ENCODE measurements at places on chromosomes 3 and 15.

DNA sequence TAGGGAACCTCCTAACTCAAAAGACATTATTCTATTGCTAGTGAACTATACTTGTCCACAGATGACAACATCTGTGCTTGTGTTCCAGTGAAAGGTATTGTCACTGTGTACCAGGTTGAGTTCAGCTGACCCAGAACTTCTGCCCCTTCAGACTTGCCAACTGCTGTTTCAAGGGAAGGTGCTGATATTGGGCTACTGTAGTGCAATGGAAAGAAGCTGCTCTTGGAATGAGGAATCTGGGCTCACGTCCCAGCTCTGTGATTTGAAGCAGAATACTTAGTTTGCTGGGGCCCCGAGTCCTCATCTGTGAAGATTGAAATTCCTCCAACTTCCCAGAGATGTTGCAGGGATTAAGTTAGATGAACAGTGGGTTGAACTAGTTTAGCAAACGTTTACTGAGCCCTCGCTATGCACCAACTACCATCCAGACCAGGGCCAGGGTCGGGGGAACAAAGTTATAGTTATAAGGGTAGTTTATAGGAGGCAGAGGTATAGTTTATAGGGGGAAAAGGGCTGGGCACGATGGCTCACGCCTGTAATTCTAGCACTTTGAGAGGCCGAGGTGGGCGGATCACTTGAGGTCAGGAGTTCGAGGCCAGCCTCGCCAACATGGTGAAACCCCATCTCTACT is 15.9 kb upstream of the UMPS start:
- no peak for DNase-seq

- no peak for DNase-seq
Observed at GRCh38 chr3:117480525-117480924, 770.9 kb downstream of the TUSC7 start.

DNA sequence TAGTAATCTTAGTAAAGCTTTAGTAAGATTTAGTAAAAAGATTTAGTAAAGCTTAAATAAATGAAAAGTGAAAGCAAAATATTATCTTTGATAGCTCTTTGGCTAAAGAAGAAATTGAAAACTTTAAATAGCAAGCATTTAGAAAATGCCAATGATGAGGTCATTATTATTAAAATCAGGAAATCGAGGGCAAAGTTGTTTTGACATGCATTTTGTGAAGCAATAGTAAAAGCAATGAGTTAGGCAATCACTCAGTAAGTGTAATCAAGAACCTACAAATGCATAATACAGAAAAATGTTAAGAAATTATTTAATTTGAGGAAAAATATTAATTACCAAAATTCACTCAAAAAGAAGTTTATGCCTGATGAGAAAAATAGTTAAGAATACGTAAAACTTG is 280.3 kb upstream of the MME start:
- no peak for DNase-seq

DNA sequence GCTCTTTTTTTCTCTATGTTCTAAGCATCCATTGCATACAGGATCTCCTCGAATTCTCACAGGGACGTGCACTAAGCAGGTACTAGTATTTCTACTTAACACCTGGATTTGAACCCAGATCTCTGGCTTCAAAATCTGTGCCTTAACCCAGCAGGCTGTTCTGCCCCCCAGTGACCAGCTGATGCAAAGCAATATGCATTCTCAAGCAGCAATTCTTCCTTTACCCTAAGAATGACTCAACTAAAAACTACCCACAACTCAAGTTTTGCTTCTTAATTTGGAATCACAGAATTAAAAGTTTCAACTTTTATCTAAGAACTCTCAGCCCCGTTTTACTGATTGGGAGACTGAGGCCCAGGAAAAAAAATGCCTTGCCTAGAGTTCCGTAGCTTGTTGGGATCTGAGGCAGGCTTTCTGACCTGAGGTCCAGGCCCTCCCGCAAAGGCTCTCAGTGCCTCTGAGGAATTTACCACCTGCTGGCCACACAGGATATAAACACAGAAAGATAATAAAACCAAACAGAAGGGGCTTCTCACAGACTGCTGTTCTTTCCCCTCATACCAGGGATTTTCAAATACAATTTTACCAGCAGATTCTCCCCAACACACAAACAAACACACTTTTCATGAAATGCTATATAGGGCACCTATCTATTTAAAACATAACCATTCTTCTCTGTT is 115.4 kb upstream of the RAD18 start:
- DNase-seq = no peak

DNA sequence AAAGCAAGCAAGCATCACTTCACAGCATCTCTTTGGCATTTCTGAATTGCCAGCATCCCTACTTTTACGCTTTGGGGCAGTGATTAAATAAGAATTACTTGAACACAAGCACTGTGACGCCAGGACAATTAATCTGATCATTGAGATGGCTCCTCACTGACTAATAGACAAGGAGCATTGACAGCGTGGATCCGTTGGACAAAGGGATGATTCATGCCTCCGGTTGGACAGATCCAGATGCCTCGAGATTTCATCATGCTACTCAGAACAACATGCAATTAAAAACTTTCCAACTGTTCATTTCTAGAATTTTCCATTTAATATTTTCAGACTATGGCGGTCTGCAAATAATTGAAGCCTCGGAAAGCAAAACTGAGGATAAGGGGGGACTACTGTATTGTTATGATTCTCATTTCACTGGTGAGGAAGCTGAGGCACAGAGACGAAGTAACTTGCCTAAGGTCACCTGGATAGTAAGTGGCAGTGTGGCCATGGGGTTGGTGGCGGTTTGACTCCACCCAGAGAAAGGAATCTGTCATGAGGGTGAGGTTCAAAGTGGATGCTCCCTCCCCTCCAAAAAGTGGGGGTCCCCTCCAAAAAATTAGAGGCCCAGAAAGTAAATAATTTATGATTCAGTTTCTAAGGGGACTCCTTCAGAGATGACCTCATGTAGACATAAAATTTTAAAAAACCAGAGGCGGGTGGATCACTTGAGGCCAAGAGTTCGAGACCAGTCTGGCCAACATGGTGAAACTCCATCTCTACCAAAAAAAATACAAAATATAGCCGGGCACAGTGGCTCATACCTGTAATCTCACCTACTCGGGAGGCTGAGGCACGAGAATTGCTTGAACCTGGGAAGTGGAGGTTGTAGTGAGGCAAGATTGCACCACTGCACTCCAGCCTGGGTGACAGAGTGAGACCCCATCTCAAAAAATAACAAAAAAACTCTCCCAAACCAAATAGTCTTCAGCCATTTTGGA is 12.3 kb upstream of the PGPEP1L start:
- DNase-seq = no peak

DNA sequence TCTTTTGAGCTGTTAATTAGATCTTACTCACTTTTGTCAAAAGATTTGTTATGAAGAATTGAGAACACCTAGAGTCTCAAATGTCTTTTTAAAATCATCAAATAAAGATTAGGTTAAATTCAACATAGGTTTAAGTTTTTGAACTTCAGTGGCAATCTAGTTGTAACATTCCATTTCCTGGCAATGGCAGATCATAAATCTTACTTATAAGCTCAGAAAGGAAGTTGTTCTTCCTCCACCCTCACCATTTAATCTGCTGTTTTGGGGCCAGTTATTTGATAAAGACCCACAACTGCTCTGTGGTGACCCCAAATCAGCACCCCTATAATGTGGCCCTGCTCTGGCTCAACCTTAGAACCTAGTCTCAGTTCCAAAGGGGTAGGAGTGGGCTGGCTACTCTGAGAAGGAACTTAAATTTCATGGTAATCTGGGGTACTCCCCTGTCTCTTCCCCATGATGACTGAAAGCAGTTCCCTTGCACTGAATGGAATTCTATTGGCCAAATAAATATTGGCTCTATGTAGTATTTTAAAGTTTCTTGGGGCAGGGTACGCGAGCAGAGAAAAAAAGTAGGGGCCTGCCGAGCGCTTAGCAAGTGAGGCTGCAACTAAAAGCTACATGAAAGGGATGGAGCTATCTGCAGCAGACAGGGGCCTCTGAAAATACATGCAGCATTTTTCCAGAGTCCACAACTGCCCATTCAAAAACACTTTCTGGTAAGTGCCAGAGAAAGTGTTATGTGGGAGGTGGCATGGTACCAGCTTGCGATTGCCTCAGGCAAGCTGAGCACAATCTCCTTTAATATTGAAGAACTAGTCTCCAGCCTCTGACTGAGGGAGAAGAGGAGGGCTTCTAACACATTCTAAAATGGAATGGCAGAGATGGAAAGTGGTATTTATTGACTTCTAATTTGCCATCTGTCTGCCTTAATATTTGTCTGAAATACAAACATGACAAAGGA is 103.6 kb upstream of the RASGRP1 start:
- no peak for DNase-seq

DNA sequence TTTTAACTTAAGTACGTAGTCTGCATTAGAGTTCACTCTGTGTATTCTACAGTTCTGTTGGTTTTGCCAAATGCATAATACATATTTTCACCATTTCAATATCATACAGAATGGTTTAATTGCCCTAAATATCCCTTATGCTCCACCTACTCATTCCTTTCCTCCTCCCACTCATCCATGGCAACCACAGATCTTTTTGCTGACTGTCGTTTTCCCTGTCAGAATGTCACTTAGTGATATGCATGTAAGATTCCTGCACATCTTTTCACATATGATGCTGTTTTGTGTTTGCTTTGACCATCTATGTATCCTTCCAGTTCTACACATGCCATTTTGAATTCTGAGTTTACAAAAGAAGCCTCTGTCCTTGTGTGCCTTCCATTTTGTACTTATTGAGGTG is 36.7 kb downstream of the EPHA3 start:
- no peak for DNase-seq

DNA sequence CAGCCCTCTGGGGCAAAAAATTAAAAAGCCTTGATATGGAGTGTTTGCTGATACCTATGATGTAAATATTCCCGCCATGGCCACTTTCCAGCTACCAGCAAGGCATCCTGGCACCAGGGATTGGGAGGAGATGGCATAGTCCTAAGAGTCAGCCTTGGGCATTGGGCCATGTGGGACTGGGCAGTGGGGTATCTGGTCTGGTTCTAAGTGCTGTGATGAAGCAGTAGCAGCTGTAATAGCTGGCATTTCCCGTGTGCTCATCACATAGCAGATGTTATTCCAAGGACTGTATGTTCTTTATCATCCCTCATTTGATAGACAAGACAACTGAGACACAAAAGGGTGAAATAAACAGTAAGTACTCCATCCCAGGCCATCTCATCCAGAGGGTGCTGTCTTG is 6.9 kb upstream of the SACM1L start:
- DNase-seq = no peak

GRCh38 chr3:113775516-113775915 is 28.7 kb downstream of the ATP6V1A start:
- DNase-seq = no peak

- DNase-seq = no peak
Observed at GRCh38 chr3:61913701-61914100, 352.3 kb downstream of the PTPRG start.

- DNase-seq = no peak
Observed at GRCh38 chr15:88428053-88428452, 39.1 kb downstream of the MRPL46 start.

DNA sequence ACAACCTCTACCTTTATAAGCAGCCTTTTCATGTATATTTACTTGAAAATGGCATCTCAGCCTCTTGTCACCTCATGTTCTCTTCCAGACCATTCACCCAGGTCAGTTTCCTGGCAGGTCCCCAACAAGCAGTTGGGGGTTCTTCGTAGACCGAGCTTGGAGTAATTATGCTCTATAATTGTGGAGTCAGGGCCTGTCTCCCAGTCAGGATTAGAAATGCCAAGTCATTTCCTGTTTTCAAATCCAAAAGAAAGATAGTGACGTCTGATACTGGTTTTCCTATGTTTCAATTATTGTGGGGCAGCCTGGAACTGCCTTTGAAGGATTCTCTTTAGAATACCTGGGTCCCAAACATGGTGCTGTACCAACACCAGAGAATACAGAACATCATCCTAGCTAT is 430.6 kb downstream of the MECOM start:
- no peak for DNase-seq

- DNase-seq = no peak
Observed at GRCh38 chr3:190305406-190305805, 16.8 kb downstream of the CLDN1 start.

DNA sequence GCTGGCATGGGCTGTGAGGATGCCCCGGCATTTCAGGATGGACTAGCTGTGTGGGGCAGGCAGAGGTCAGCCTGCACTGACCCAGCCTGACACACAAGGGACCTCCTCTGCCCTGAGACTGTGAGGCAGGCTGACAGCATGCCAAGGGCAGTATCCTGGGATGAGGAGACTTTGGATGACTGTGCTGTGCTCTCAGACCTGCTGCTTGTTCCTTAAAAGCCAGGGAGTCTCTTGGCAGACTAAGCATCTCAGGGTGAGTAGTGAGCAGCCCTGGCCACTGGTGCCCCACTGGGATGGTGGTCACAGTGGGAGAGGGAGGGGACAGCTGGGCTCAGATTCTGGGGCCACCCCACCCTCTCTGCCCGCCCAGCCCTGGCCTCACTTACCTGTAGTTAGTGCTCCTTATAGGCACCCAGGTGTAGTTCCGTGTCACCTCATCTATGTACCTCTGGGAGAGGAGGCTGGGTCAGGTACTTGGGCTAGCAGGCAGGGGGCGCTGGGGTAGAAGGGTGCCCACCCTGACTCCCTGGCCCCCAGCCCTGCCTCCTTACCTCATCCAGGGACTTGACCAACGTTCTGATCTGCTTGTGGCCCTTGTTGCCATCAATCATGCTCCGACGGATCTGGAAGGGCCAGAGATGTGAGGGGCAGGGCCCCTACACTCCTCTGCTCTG is 16.1 kb upstream of the TMEM115 start:
- DNase-seq = no peak

GRCh38 chr3:43817064-43817463 is 126.3 kb downstream of the ABHD5 start:
- DNase-seq = no peak

DNA sequence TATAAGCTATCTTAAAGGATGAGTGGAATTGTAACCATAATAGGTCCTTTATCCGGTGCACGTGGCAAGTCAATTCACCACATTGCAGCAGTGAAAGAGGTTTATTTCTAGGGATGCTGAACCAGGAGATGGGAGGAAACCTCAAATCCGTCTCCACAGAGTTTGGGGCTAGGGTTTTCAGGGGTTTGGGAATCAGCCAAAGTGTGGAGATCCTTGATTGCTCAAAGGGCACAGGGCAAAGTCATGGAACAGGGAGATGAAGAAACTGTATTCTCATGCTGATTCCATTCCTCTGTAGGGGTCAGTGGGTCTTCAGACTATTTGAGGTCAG is 7.2 kb upstream of the RAF1 start:
- DNase-seq = no peak

DNA sequence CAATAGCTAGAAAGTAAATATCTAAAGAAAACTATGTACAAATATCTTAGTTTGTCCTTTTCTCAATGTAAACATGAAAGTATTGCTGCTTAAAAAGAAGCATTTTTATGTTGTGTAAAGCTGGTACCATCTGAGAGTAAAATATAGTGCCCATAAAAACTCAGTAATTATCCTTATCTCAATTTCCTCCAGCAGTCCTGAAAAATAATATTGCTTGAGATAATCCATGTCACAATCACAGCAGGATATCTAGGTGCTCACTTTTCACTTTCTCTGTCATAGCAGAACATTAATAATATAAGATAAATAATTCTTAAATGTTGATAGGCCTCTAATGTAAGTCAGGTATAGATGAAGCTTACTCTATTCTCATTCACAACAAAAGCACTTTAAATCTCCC is 285.5 kb downstream of the ZBBX start:
- no peak for DNase-seq
